ENCODE measurements at places on chromosomes 3 and 15. TPM values are rescaled to one million over a fixed set of nuclear protein-coding genes. Genes with fewer than 3 reads are reported as not detected.

DNA sequence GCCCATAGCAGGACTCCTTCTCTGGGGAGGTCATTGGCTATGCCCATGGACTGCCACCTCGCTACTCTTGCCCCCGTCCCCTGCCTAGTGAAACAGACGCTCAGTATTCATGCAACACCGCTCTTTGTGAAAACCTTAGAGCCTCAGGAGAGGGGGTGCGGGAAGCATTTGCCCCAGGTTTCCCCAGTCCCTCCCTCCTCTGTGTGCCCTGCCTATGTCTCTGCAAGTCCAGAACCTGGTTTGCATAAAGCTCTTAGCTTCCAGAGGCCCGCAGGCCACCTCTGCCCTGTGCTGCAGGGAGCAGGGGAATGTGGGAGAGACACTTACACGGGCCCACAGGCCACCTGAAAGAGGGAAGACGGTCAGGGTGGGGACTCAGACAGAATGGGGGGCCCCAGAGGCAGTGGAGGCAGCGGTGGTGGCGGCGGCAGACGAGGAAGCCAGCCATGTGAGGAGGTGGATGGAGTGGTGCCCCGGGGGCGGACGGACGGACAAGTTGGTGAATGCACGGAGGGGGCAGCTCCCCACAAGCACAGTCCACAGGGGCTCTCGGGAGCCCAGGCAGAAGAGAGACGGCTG is 33.8 kb upstream of the CTSH start:
- H3K27ac ChIP-seq, result no peak overlapping the region
- no peaks in the 10 kb centered on the region for H3K36me3 ChIP-seq
- H3K4me3 ChIP-seq, result no peak overlapping the region
- H3K27me3 ChIP-seq, result no peaks in the 10 kb centered on the region
- no peaks in the 10 kb centered on the region for H3K4me1 ChIP-seq

DNA sequence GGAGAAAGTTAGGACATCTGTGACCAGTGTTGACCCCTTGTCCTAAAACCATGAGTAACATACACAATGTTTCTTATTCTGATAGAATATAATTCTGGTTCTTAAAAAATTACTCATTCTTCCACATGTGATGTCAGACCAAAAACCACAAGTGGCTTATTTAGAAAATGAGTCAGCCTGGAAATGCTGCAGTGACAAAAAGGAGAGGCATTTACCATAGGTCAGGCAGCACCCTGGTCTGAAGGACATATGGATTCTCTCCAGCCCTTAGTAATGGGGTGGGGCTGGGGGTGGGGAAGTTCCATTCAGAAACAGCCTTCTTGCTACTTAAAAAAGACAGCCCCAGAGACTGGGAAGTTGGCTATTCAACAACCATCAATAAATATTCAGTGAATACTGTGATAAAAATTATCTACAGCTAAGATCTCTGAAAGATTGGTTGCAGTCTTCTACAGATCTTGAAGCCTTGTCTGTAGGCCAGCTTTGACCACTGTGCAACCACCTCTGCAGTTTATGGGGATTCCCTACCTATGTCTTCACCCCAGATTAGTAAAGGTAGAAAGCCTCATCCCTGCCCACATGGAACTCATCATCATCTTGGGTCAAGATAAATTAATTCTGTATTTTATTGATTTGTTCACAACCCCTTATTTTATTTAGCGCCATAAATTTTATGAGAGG is 34.9 kb upstream of the TIMP4 start:
- H3K36me3 ChIP-seq, result no peaks in the 10 kb centered on the region
- DNase-seq, result no peak
- no peak overlapping the region for H3K4me3 ChIP-seq

DNA sequence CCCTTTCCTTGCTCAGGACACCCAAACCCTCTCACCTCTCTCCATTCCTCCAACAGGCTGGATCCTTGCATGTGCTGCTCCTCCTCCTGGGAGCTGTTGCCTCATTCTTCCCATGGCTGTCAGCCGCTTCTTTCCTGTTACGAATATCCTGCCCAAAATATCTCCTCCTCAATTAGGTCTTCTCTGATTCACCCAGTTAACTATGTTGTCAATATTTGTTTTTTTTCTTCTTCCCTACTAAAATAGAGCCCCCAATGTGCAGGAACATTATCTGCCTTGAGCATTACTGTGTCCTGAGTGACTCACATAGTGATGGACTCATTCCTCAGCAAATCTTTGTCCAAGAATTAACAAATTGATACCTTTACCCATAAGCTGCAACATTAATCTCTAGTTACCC is 357.2 kb downstream of the CLSTN2 start:
- H3K27me3 ChIP-seq, result no peaks in the 10 kb centered on the region
- no peak for DNase-seq
- no peaks in the 10 kb centered on the region for H3K36me3 ChIP-seq
- no peak overlapping the region for H3K27ac ChIP-seq

GOLGA6D gene
- not detected for total RNA-seq
